ENCODE measurements at places on chromosomes 2 and 18.

- no peak for DNase-seq
Measured at GRCh38 chr2:119760956-119761275, 1.2 kb downstream of the PTPN4 start.

DNA sequence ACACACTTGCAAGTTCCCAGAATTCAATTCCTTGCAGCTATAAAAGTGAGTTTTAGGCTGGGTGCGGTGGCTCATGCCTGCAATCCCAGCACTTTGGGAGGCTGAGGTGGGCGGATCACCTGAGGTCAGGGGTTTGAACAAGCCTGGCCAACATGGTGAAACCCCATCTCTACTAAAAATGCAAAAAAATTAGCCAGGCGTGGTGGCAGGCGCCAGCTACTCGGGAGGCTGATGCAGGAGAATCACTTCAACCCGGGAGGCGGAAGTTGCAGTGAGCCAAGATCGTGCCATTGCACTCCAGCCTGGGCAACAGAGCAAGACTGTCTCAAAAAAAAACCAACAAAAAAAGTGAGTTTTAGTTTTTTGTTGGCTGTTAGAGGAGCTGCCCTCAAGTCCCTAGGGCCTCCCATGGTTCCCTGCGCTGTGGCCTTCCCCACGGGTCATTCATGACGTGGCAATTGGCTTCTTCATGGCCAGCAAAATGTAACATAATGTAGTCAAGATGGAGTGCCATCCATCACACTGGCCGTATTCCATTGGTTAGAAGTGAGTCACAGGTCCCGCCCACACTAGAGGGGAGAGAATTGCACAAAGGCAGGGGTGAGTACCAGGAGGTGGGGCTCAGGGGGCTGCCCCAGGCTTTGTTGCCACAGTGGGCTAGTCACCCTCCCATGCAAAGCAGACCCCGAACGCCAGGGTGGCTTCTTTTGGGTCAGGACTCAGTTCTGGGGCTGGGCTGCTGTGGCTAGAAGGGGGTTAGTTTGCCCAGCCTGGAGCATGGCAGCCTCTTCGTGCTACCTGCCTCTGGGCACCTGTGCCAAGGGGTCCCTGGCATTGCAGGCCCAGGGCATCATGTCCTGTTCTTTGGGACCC lies 37.7 kb upstream of the INHBB start:
- DNase-seq = peak; percentile 55

DNA sequence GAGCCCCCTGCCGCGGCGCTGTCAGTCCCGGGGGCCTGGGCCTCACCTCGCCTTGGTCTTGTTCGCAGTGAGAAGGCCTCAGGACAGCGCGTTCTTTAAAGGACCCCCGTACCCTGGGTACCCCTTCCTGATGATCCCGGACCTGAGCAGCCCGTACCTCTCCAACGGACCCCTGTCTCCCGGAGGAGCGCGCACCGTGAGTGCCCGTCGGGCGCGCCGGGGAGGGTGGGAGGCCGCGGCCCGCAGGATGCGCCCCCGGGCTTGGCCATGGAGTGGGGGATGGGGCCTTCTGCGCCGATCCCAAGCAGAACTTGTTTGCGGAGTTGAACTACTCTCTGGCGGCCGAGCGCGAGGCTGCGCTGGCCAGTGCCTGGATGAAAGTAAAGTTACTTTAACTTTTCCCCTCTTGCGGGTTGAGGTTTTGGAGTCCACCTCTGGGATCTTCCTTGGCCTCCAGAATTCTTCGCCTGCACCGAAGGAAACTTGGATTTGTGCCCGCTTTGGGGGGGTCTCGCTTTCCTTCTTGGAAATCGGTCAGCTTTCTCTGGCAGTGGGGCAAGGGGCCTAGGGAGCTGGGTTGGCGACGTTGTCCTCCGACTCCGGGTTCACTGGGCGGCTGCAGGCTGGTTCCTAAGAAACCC lies 1.2 kb downstream of the TCF7L1 start:
- DNase-seq = no peak

- no peak for DNase-seq
Measured at GRCh38 chr18:79986726-79987125, 1.6 kb downstream of the TXNL4A start.

GRCh38 chr2:2409481-2409880 lies 78.4 kb upstream of the MYT1L start:
- DNase-seq = no peak

- DNase-seq = peak; percentile 74
Measured at GRCh38 chr18:49016648-49017539, 66.1 kb upstream of the SMAD7 start.

DNA sequence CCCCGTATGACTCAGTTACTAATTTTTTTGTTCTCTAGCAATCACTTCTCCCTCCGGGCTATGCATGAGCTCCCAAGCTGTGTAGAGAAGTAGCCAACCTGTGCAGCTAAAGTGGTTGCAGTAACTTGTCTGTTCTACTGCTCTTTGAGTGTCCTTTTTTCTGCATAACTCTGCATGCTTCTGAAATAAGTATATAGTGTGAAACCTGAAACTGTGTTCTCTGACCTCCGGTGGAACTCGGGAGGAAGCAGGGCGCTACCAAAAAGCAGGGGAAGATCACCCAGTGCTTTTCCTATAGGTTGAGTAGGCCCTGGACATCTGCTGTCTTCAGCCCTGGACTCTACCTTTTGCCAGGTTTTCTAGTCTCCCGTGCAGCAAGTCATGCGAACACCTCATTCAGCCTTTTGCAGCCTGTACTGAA lies 47.8 kb downstream of the PHLPP1 start:
- DNase-seq = no peak

GRCh38 chr2:195813421-195813820 lies 156.4 kb downstream of the SLC39A10 start:
- DNase-seq = no peak

GRCh38 chr2:28269019-28269784 lies 123.5 kb upstream of the FOSL2 start:
- no peak for DNase-seq

DNA sequence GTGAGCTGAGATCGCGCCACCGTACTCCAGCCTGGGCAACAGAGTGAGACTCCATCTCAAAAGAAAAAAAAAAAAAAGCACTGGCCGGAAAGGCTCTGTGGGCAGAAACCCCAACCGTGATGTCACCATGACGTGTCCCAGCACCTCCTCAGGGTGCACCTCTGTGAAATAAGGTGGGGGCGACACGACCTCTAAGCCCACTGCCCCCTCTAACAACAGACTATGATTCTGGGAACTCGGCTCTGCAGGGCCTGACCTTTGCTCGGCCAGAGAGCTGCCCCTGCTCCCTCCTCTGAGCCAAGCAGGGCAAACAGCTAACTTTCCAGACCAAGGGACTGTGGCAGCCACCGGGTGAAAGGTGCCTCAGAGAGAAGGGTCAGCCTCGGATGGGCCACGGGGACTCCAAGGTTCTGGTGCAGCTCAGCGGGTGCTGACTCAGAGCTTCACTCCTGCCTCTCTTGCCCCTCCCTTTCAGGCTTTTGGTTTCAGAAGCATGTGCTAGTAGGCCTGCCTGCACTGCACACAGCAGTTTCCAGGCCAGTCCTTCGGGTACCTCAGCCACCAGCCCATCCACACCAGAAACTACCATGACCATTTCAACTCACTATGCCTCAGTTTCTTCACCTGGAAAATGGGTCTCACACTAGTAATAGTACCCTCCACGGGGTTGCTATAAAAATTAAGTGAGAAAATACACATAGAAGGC lies 8.0 kb downstream of the TMBIM1 start:
- DNase-seq = no peak

GRCh38 chr18:5538544-5538943 lies 5.3 kb downstream of the EPB41L3 start:
- no peak for DNase-seq

DNA sequence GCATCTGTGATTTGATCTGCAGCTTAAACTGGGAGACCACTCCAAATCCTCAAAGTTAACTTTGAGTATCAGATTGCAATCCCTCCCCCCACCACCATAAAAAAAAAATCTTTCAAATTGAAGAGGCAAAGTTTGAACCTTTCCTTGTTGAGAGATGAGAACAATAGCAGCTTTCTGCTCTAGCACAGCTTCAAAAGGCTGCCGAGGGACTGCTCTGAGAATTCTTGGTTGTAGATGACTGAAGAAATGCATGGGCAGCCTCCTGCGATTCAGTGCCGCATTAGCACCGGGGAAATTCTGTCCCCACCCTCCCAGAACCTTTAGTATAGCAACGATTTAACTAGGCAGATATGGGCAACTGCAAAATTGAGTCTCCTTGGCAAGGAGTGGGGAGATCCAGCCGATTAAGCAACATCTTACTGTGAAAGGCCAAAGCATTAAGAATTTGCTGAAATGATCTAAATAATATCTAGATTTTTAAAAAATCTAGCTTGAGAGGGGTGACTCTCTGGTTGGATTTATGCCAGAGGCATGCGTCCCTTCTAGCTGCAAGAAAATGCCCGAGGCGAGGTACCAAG lies 3.9 kb upstream of the SP5 start:
- DNase-seq = no peak

GRCh38 chr18:40877096-40877495 lies 1077.9 kb upstream of the PIK3C3 start:
- no peak for DNase-seq

DNA sequence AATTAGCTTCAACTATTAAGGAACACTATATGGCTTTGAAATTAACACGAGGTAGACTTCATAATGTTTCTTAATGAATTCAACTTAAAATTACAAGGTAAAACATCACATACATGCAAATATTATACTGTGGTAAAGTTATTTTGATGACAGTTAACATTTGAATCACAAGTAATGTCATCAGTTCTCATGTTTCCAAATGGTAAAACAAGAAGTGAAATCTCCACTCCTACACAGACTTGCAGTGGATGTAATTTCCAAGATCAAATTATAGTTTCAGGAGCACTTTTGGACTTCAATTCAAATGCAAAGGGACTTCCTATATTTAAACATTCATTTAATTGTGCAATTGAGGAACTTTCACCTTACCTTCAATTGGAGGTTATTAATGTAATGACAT lies 39.1 kb downstream of the C18orf54 start:
- no peak for DNase-seq

- peak; percentile 91 for DNase-seq
Measured at GRCh38 chr2:7097353-7097895, 180.2 kb downstream of the RNF144A start.

- no peak for DNase-seq
Measured at GRCh38 chr18:59985289-59985688, 85.5 kb downstream of the PMAIP1 start.

DNA sequence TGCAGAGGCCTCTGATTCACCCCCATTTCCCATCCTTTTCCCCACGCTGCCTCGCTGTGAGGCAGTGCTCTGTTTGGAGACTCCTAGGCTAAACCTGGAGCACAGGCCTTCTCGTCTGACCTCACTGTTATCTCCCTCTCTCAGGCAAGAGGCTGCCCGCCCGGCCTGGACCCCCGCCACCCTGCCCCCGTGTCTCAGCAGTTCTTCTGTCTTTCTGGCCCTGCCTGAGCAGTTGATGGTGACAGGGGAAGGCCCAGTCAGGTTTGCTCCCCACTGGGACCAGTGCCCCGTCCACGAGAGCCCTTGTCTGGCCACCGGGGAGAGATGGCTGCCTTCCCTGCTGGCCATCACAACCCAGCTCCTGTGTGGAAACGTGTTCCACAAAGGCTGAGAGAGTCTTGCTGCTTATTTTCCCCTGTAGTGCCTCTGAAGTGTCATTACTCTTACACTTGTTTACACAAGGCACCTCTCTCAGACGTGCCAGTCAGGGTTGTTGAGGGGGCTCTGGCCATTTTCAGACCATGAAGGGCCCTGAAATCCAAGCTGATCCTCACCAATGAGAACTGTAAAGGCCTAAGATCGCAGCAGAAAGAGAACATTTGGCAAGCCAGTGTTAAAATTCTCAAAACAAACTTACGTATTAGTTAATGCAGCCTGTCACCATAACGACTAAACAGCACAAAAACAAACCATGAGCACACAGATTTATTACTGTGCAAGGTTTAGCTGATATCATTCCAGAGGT lies 210.9 kb downstream of the NDUFA10 start:
- DNase-seq = peak; percentile 43

GRCh38 chr2:134558208-134558830 lies 160.5 kb downstream of the TMEM163 start:
- no peak for DNase-seq

DNA sequence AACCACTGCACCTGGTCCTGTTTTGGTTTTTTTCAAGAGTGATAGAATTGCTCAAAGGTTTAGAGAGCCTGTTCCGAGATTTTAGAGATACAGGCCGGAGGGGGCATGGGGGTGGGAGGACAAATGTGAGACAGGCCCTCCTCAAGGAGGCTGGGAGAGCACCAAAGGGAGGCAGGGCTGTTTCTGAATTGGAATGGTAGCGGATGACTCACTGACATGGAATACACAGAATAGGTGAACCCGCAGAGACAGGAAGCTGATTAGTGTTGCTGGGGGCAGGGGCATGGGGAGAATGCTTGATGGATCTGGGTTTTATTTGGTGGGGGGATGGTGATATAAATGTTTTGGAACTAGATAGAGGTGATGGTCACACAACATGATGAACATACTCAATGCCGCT lies 111.0 kb upstream of the MGAT5 start:
- no peak for DNase-seq

DNA sequence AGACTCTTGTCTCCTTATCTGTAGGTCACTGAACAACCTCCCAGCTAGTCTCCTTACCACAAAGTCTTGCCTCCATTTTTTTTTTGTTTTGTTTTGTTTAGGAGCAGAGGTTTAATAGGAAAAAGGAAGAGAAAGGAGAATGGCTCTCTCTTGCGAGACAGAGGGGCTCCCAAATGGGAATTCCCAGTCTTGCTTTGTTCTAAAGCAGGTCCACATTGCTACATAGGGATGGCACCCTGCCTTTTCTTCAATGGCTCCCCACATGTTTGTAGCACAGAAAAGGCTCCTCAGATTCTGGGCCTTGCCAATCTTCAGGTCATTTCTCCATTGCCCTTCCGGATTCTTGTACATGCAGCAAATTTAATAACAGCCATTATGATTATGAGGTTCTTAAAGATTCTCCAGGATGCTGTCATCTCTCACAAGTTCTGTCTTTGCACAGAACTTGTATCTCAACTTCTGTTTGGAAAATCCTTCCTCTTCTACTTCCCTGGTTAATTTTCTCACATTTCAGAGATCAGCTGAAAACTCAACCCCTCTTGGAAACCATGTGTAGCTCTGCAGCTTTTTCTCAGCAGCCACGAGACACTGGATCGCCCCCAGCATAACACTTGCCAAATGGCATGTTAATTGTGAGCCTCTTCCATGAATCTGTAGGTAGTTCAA lies 23.6 kb downstream of the IL1F10 start:
- no peak for DNase-seq

DNA sequence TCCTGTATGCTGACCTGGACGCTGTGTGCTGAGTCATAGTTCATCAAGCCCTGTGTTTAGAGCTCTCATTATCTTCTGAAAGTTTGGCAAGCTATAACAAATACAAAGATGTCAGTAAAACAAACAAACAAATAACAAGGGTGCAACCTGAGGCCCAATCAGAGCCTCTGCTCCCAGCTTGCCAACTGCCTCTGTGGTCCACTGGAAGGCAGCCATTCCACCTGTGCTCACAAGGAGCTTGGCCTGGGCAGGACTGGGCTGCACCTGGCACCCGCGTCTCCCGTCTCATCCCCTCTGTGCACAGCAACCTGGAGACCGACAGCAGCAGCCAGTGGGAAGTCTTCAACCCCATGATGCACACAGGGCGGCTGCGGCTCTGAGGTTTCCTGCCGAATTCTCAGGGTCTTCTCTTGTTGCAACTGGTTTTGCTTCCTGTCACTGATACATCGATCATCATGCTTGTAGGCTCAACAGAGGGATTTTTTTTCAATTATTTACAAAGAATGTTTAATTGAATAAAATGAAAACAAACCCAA lies 97.8 kb downstream of the TMEM18 start:
- DNase-seq = no peak

Measured in cardiac septum (tissue), 1 donor.